Dorsolateral prefrontal cortex (tissue), 122 donors: ENCODE measurements at places on chromosomes 6 and 20. TPM values are rescaled to one million over a fixed set of nuclear protein-coding genes. Genes with fewer than 3 reads are reported as not detected.

MCHR2 gene
- total RNA-seq, result 8.0 TPM

- DNase-seq, result no peak
Observed at GRCh38 chr6:55320696-55321086, 6.6 kb upstream of the GFRAL start.

PBOV1 gene
- total RNA-seq, result not detected

DNA sequence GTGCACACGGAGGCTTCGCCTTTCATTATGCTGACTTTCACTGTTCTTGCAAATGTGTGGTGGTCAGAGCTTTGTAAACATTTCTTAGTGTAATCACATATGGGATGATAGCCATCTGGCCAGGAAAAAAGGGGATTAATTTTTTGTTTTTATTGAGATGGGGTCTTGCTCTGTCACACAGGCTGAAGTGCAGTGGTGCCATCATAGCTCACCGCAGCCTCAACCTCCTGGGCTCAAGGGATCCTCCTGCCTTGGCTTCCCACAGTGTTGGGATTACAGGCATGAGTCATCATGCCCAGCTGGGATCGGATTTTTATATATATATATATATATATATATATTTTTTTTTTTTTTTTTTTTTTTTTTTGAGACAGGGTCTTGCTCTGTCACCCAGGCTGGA, 11.0 kb upstream of the TIAM2 start:
- no peak for DNase-seq

- no peak for DNase-seq
Observed at GRCh38 chr6:101402622-101403031, 9.1 kb downstream of the GRIK2 start.
